ENCODE measurements at places on chromosomes 3 and 15.

GRCh38 chr3:147680837-147681483, 271.8 kb downstream of the ZIC1 start:
- DNase-seq = no peak

DNA sequence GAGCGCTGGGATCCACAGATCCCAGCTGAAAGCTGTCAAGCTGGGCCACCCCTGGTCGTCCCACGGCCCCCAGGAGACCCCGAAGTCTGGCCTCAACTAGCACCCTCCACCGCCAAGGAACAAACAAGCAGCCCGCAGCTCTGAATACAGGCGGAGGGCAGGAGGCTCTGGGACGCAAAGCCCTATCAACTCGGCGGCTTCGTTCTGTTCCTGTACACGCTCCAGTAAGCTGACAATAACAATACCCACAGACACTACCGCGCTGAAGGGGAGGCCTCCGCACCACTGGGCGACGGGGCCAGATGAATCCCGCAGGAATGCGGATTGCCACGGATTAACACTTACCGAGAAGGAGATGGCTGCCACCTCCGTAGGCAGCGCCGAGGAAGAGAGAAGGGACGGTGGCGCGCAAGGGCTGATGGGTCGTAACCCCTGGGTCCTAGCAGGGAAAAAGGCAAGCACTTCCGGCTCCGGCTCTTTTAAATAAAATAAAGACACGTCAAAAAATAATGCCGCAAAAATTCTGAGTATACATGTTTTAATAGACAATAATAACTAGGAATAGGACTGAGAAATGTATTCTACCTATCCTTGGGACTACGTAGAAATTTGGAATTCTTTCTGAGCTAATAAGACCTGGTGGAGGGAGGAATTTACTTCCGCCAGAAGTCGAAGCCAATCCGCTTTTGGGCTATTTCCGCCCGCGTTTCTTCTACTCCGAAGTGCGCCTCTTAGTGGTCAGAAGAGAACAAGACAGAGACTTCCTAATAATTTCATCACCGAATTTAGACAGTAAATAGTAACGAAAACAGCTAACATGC, at the start of gene RPL32:
Gene RPL32 (minus strand): TSS at position 417 of the 821 bp plus-strand sequence. CDS start 1,328 bp downstream, outside the sequence.
- DNase-seq = peak; percentile 86

DNA sequence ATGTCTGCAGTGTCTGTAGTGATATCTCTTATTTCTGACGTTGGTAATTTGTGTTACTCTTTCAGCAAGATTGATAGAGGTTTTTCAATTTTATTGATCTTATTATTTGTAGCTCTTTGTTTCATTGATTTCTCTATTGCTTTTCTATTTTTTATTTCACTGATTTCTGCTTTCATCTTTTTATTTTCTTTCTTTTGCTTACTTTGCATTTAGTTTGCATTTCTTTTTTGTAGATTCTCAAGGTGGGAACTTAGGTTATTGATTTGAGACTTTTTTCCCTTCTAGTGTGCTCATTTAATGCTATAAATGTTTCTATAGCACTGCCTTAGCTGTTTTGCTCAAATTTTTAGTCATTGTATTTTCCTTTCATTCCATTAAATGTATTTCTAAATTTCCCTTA, 49.5 kb upstream of the GABRG3 start:
- no peak for DNase-seq

- DNase-seq = no peak
Observed at GRCh38 chr3:173463250-173463649, 65.7 kb downstream of the NLGN1 start.

DNA sequence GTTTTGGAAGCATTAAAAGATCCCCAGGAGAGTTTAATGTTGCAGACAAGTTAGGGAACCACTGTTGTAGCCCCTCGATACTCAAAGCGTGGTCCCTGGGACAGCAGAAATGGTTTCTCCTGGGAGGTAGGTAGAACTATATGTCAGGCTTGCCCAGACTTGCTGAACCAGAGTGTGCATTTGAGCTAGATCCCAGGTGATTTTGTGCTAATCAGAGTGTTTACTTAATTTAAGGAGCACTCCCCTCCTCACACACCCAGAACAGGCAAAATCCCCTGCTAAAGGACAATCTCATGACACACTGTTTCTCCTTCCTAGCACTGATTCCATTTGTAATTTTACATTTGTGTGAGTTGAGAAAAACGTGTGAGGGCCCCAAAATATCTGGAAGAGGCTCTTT, 24.3 kb downstream of the LMCD1 start:
- DNase-seq = no peak

DNA sequence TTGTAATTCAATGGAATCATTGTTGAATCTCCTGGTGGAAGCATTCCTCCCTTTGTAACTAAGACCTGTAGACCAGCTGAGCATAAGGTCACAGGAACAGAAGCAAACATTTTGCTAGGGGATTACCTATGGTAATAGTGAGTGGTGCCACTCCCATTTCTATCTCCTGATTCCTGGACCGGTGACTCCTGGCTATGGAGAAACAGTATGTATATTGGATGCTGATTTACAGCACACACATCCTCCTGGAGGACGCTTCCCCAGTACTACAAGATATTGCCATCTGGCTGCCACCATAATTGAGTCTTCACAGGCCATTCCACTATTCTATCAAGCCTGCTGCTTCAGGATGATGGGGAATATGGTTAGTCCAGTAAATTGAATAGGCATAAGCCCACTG, 33.3 kb upstream of the XCR1 start:
- no peak for DNase-seq

DNA sequence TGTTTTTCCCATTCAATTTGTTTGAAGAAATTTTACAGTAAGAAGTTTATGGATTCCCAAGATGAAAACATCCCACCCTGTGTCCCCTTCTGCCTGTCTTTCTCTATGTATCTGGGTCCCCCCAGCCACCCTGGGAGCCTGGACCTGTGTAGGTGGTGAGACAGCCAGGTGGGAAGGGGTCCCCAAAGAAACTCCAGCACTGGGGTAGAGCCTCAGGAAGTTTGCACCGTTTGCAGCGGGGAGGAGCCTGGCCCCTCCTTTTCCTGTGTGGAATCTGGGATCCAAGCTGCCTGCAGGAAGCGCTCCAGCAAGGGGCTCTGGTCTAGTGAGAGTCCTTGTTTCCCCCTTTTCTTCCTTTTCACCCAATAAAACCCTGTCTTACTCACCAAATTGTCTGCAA, 49.4 kb upstream of the ITGA11 start:
- no peak for DNase-seq

- DNase-seq = no peak
Observed at GRCh38 chr15:94080416-94080815, 150.9 kb upstream of the MCTP2 start.

GRCh38 chr15:56320861-56321260, 44.4 kb upstream of the TEX9 start:
- no peak for DNase-seq

DNA sequence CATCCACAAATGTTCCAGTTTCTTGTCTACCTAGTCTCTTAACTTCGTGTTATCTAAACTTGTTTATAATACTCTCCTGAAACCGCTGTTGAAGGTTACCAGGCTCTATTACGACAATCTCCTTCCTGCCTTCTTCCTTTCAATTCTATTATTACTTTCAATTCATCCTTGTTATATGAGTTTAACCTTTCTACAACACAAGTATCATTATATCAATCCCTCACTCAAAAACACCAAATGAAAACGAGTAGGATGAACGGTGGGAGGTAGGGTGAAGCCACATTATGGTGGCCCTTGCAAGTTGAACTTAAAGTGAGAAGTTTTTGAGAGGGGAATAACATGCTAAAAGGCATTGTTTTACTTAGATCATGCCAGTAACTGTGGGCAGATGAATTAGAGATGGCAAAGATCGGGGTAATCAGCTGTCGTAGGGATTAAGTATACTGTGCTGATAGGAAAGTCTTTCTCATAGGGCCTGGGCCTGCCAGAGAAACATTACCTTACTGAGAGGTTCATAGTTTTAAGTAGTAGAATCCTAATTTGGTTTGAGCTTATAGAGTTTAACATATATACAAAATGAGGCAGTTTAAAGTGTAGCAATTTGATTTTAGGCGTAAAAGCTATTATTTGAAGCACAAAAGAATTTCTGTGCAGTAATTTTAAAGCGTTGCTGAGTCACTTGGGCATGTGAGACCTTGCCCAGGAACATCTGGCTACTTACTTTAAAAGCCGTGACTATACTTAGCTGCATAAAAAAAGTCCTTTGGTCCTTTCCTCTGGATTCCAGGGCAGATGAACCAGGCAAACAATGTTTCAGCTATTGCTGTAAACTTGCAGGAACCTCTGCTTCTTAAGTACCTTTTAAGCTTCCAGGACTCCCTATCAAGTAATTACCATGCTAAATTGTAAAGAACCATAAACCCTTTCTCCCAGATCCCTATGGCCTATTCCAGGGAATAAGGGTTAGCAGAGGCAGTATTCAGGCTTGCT, 3.3 kb upstream of the CEP97 start:
- DNase-seq = peak; percentile 28

GRCh38 chr3:45167011-45167911, 21.1 kb upstream of the CDCP1 start:
- peak; percentile 85 for DNase-seq

- DNase-seq = peak; percentile 51
Observed at GRCh38 chr3:185253645-185254410, at the start of gene EHHADH. TSS of gene EHHADH (minus strand) at chr3:185254049. CDS start at chr3:185254022, 27 bp downstream.

DNA sequence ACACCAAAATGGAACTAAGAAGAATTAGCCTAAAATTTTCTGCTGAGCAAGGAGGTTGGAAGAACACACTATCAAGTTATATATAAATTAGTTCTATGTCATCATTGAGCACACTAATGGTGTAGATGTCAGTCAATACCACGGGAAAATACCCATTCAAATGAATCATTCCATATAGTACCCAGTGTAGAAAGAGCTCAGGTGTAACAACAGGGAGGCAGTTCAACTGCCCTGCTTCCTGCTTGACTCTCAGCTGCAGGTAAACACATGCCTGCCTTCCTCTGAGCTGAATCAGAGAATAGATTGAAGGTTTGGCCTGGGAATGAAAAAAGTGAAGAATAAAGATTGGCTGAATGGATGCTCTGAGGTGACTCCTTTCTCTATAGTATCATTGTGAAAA, 1088.0 kb downstream of the AGBL1 start:
- DNase-seq = no peak

DNA sequence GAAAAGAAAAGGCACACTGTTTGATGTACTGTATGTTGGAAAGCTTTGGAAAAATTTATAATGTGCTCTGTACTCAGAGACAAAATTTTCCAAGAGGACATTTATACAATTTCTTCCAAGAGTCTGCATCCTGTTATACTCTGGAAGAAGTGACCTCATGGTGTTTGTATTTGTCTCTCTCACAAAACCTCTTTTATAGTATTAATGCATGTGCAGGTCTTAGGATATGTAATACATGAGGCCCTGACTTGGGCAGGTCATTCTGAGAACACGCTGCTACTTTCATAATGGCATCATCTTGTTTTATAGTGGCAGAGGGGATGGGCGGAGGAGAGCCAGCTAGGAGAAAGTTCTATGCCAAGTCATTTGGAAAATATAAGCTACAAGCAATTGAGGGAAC, 72.0 kb upstream of the P3H2 start:
- no peak for DNase-seq

- no peak for DNase-seq
Observed at GRCh38 chr3:195040773-195041520, 230.0 kb downstream of the XXYLT1 start.

DNA sequence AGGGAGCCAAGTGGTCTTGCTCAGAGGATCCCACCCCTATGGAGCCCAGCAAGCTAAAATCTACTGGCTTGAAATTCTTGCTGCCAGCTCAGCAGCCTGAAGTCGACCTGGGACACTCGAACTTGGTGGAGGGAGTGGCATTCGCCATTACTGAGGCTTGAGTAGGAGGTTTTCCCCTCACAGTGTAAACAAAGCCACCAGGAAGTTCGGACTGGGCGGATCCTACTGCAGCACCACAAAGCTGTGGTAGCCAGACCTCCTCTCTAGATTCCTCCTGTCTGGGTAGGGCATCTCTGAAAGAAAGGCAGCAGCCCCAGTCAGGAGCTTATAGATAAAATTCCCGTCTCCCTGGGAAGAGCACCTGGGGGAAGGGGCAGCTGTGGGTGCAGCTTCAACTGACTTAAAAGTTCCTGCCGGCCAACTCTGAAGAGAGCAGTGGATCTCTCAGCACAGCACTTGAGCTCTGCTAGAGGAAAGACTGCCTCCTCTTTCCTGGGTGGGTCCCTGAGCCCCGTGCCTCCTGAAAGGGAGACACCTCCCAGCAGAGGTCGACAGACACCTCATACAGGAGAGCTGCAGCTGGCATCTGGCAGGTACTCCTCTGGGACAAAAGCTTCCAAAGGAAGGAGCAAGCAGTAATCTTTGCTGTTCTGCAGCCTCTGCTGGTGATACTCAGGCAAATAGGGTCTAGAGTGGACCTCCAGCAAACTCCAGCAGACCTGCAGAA, 576.3 kb upstream of the NECTIN3 start:
- no peak for DNase-seq

- DNase-seq = no peak
Observed at GRCh38 chr3:111851511-111851954, 7.5 kb upstream of the PHLDB2 start.

DNA sequence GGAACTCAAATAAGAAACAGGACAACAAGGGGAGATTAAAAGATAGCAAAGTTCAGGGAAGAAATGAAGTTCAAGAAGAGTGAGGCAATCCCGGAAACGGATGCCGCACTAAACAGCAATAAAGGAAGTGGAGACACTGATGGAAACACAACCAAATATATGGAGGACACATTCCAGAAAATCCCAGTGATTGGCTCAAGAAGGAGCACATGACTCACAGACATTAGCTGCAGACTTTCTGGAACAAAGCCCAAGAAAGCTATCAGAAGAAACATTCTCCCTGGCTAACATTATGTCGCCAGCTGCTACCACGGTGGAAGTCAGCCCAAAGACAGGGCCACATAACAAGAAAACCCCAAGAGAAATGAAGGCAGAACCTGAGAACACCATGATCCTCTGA, 18.1 kb upstream of the VGLL4 start:
- DNase-seq = no peak

DNA sequence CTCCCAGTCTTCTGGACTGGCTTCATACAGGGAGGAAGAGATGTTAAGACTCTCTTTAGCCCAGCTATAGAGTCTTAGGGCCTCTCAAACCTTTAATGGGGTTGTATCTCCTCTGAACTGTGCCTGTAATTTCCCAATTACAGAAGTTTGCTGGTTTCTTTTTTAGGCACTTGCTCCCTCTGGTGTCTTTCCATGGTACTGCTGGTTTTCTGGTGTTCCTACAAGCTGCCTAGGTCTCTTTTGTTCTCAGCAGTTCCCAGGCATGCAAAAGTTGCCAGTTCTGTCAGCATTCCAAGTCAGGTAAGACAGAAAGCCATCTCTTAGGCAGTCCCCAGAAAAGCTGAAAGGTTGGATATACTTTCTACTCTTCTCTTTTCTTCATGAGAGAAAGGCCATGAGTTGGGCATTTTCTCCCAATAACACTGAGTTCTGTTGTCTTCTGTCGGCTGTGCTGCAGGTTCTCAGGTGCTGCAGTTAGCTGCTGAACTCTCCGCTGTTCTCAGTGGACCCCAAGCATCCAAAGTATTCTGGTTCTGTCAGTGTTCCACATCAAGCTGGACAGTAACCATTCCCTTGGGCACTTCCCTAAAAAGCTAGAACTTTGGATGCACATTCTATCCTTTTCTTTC, 54.4 kb upstream of the EHHADH start:
- DNase-seq = peak; percentile 37

DNA sequence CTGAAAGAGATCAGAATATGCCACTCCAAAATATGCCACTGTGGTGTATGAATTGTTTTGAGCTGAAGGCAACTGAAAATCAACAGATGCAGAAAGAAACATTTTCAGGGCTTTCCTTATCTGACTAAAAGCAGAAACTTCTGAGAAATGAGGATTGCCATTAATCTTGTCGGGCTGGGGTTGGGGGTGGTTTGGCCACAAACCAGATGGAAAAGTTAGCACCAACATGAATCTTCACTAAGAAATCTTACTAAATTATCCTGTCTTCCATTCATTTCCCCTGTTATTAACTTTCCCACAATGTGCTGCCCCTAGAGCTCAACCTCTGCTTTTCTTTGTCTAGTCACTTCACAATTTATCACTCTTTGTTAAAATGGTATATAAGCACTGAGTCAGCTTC, 229.9 kb upstream of the GADL1 start:
- DNase-seq = no peak
